Forelimb muscle (tissue), 1 donor: ENCODE measurements at places on chromosomes 13 and 19. TPM values are rescaled to one million over a fixed set of nuclear protein-coding genes. Genes with fewer than 3 reads are reported as not detected.

Gene TMEM238
- polyA plus RNA-seq, result 0.23 TPM

DNA sequence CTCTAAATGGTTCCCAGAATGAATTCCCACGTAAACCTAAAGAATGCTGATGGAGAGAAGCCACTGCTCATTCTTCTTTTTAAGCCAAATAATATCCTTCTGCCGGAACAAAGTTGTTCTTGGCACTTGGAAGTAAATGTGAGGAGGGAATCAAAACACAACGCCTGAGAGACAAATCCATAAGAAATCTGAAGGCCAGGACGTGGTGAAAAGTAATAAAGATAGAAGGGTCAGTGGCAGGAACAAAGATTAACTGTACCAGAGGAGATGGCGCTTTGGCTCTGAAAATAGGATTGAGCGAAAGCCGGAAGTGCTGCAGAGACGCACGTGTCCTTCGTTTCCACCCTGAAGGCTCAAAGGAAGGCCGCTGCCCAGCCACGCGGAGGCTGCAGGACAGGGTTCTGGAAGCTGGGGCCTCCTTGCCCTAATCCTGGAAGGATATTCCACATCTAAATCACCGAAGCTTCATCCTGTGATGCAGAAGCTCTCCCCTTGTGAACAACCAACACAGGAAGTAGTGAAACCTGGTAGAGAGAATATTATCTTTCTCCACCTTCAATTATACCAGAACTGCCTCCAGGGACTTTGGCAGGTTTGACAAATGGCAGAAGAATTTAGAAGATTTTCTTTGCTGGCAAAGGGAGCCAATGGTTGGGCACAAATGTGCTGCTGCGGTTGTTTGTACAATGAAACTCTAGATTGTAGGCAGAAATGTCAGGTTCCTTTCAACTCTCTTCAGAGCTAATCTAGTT, 214.6 kb upstream of the SERP2 start:
- DNase-seq, result no peak

DNA sequence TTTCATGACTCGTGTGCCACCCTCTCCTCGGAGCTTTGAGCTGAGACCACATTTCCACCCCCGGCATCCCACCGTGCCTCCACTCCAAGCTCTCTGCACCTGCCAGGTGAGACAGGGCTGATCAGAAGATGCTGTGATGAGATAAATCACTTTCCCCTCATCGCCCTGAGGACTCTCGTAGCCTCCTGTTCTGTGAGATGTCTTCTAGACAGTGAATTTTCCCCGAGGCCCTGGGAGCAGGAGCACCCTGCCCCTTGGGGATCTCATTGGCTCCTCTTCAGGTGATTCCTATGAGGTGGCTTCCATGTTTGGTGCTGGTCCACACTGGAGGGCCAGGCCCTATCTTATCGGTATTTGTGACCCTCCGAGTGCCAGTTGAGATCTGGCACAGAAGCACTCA, 154.0 kb upstream of the TSHZ3 start:
- no peak for DNase-seq

- no peak for DNase-seq
These were observed 221.3 kb downstream of the MYO16 start for GRCh38 chr13:108850691-108851090.

GRCh38 chr19:16015805-16016173, 60.5 kb upstream of the TPM4 start:
- DNase-seq, result no peak

Gene TDRD3
- polyA plus RNA-seq, result 34.4 TPM

DNA sequence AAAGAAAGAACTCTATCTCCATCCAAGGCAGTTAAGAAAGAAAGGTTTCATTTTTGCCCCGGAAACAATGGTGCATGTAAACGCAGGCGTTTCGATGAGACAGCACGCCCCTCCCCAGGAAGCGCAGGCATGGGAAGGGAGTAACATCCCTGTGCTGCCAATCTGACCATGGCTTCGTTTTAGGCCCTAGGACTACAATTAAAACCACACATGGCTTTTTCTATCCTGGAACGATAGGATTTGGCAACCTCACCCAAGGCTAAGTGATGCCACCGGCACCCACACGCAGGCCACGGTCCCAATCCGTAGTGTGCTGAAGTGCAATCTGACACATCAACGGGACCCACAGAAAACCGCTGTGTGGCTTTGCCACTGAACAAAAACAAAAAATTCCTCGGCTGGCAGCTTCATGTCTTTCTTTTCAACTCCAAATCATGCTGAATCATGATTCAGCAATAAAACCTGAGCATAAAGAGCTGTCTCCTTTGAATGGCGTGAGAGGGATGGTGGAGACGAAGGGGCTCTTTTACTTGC, 24.2 kb downstream of the RANBP3 start:
- DNase-seq, result no peak

Gene WASF3
- 9.9 TPM for polyA plus RNA-seq

GRCh38 chr13:113632706-113633484, 25.1 kb downstream of the ATP4B start:
- no peak for DNase-seq

- DNase-seq, result no peak
These were observed 1.0 kb downstream of the CACNA1A start for GRCh38 chr19:13505164-13505695.
